ENCODE measurements at places on chromosomes 2 and 18. TPM values are rescaled to one million over a fixed set of nuclear protein-coding genes. Genes with fewer than 3 reads are reported as not detected.

Gene QPCT
- 2.5 TPM for total RNA-seq

Gene KLHL41
- total RNA-seq, result 1.1 TPM

Gene PIGN
- total RNA-seq, result 66.7 TPM

Gene FAP
- total RNA-seq, result 91.9 TPM

Gene CHRND
- not detected for total RNA-seq

Gene SETBP1
- 2.6 TPM for total RNA-seq

Gene SLC14A1
- total RNA-seq, result 443 TPM

Gene IL18R1
- total RNA-seq, result 0.75 TPM

Gene TFCP2L1
- 0.26 TPM for total RNA-seq

Gene IGFBP5
- total RNA-seq, result 270 TPM

Gene ADAM23
- 7.7 TPM for total RNA-seq

Gene FEV
- not detected for total RNA-seq

Gene NR4A2
- total RNA-seq, result 9.4 TPM

Gene SPIRE1
- total RNA-seq, result 40.2 TPM

Gene SLC16A14
- 6.2 TPM for total RNA-seq

Gene ADRA2B
- total RNA-seq, result not detected

Gene CFLAR
- total RNA-seq, result 85.8 TPM

Gene COX7A2L
- total RNA-seq, result 148 TPM

Gene CCDC85A
- total RNA-seq, result 0.19 TPM

Gene THSD7B
- 0.40 TPM for total RNA-seq

Gene CFAP65
- total RNA-seq, result not detected

Gene PPM1G
- total RNA-seq, result 76.8 TPM

Gene ACVR2A
- total RNA-seq, result 4.3 TPM

Gene ARL4C
- 163 TPM for total RNA-seq

Gene APCDD1
- 4.4 TPM for total RNA-seq

Gene HOXD9
- not detected for total RNA-seq

Gene SPRED2
- 18.2 TPM for total RNA-seq

Gene FBLN7
- 8.0 TPM for total RNA-seq

Gene SAG
- total RNA-seq, result not detected

Gene MLPH
- 2.4 TPM for total RNA-seq

Gene UPP2
- not detected for total RNA-seq

Gene ZSWIM2
- not detected for total RNA-seq

Gene CNGA3
- 0.13 TPM for total RNA-seq

Gene ALPG
- total RNA-seq, result not detected

Gene AOX1
- 23.0 TPM for total RNA-seq

Gene FAM124B
- 3.6 TPM for total RNA-seq

Gene SCG2
- 4.0 TPM for total RNA-seq

Gene SMYD1
- not detected for total RNA-seq

Gene RAX
- not detected for total RNA-seq

Gene PCARE
- total RNA-seq, result not detected

Gene COL4A3
- 16.2 TPM for total RNA-seq
